ENCODE measurements at places on chromosomes 16 and 17. TPM values are rescaled to one million over a fixed set of nuclear protein-coding genes. Genes with fewer than 3 reads are reported as not detected.

DNA sequence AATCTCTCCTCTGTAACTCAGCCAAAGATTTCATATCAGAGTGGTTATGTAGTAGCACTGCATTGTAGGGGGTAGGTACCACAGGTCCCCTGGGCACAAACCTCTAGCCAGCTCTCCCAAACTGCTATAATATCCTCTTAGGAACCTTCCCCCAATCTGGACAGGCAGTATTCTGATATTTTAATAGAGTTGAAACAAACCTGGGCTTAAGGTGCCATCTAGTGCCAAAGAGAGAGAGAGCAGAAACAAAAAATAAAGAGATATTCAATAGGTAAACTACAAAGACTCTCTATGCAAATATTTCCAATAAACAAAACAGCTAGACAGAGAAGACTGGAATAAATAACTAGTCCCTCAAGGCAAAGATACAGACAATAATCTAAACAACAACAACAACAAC lies 1070.0 kb downstream of the CDH11 start:
- no peak for DNase-seq

DNA sequence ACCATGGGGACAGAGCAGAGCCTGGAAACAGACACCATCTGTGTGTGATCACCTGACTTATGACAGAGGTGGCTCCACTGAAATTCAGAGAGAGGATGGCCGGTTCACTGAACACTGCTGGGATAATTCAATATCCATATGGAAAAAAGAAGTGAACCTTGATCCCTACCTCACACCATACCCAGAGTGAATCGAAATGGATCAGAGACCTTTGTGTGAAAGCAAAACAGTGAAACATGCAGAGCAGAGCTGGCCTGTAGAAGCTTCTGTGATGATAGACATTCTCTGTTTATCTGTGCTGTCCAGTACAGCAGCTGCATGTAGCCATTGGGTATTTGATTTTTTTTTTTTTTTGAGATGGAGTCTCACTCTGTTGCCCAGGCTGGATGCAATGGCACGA lies 20.3 kb downstream of the ADCY7 start:
- DNase-seq = no peak

Gene CCL14
- 46.9 TPM for total RNA-seq

Gene HOXB9
- 33.2 TPM for total RNA-seq

Gene ST6GALNAC1
- 11.3 TPM for total RNA-seq

Gene MARF1
- total RNA-seq = 98.3 TPM
